ENCODE measurements at places on chromosomes 1 and 21.

GRCh38 chr1:19818324-19818723 is 3.2 kb upstream of the RNF186 start:
- no peak for DNase-seq

GRCh38 chr1:30801771-30802198 is 44.2 kb upstream of the LAPTM5 start:
- DNase-seq: peak; percentile 85

DNA sequence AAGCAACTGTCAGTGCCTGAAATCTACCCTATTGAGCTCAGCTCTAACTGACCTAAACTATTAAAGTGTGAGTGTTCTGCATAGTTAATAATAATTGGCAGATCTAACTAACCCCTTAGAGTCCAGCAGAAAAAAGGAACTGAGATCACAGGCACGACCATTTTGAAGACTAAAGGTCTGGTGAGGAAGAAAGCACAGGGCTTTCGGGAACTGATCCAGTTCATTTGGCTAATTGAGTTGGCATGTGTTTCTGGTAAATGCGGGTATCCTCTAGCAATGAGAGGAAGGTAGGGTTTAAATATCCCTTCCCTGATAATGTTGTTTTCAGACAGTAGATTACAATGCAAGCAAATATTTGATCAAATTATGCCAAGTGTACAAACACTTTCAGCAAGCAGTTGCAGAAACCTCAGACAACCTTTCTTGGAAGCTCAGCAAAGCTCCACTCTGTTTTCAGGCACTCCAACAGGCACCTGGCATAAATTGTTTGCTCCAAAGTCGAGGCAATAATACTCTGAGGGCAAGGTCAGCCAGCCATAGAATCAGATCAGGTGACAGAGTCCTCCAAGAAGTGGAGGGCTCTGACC is 100.8 kb downstream of the KCNK1 start:
- peak; percentile 97 for DNase-seq

DNA sequence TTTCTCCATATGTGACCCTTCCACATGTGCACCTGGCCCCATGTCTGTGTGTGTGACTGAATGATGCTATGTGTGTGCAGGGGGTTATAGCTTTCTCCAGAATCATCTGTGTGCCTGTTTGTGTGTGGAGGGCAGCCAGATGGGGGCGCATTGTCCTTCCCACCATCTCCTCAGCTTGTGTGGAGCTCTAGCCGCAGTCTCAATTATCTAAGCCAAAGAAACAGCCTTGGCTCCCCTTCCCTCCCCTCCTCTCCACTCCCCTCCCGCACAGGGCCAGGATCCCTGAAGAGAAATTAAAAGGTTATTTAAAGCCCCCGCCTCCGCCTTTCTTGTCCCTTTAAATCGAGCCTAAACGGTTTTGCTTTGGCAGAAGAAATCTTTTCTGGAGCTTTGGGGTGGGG is 1.8 kb upstream of the DMBX1 start:
- no peak for DNase-seq

DNA sequence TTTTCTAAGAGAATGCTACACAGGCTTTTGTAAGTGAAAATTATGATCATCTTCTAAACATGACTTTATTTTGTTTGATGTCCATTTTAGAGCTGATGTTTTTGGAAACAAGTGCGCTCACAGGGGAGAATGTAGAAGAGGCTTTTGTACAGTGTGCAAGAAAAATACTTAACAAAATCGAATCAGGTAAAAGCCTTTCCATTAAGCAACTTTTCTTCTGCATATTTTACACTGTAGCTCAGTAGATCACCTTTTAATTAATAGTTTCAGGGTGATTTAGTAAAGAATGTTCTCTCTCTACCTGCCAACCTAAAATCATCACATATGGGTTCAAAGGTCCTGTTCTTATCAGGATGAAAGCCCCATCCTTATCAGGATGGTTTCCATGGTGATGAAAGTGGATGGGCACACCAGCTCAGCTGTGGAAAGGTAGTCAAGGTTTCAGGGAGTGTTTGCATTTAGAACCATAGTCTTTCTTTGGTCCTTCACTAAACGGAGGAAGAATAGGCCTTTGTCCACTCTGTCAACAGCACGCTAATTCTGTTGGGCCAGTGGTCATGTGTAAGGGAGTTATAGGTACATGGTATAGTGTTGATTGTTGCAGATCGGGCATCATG is 28.1 kb downstream of the RAB4A start:
- no peak for DNase-seq

DNA sequence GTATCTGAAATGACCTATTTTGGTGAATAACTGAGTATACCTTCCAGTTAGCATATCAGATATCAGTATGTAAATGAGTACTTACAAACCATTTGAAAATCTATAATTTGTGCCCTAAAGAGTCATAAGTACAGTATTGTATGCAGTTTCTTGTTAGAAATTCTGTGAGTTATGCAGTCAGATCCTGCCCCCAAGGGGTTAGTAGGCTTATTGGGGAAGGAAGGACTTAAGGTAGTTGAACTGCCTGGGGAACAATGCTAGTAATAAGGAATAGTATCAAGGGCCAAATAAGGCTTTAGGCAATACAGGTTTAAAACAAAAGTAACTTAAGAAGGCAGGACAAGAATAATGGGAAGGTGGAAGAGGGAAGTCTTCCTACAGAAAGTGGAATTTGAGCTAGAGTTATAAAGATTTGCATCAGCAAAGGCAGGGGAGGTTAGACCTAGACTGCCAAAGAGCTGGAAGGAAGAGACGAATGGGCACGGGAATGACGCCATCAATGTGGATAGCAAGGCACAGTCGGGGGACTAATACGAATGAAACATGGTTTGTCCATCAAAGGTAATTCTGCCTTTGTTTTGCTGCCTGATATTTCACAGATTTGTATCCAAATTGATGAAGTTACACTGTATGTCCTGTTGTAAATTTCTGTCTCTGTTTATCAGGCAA is 182.9 kb upstream of the DPYD start:
- DNase-seq: no peak

DNA sequence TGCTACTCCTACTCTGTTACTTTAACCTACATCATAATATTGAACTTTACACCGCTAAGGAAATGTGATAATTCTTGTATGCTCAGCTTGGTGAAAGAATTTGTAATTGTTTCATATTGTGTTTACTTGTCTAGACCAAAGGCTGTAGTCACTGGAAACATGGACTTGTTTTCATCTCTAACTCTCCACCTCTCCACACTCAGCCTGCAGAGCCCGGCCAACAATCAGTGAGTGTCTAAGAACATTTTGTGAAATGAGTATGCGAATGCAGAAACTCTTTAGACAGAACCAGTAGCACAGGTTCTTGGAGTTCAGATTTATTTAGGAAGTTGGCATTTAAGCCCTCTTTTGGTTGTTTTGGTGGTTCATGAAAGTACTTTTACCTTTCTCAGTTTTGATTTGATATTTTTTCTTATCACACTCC is 3.2 kb upstream of the RWDD3 start:
- DNase-seq: no peak

- no peak for DNase-seq
Measured at GRCh38 chr1:24786191-24786590, 40.9 kb downstream of the CLIC4 start.

DNA sequence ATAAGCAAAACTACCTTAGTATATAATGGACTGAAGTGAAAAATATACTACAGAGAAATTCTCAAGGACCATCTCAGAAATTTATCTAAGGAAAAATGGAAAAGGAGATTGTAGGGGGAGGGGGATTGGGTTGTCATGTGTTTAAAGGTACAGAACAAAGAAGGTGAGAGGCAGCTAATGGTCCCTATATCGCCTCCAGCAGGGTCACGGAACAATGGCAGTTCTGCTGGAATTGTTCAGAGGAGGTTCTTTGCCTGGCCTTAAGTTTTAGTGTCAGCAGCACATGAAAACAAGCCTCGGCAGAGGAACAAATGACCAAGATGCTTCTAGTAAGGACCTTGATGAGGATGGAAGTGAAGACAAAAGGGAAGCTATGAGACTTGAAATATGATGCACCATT is 42.0 kb upstream of the RGS2 start:
- DNase-seq: no peak

GRCh38 chr1:20107796-20108195 is 11.5 kb downstream of the PLA2G2D start:
- no peak for DNase-seq

DNA sequence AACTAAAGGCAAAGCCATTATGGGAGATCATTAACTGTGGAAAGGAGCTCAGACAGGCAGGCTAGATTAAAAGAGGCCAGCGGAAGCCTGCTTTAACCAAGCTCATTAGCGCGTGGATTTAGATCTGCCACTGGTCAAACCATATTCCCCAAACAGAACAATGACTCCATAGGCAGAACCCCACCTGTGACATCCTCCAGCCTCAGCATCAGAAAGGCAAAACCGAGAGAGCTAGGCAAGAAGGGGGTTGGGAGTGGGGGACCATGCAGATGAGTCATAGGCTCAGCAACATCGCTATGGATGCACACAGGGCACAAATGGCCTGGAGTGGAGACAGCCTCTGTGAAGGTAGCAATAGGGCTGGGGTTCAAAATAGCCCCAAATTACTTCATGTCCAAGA is 20.6 kb downstream of the MKNK1 start:
- DNase-seq: no peak

GRCh38 chr1:193539731-193540459 is 353.5 kb upstream of the B3GALT2 start:
- DNase-seq: no peak

GRCh38 chr1:30673395-30673794 is 50.0 kb downstream of the MATN1 start:
- DNase-seq: no peak

GRCh38 chr1:229027158-229027557 is 243.8 kb upstream of the RAB4A start:
- no peak for DNase-seq

DNA sequence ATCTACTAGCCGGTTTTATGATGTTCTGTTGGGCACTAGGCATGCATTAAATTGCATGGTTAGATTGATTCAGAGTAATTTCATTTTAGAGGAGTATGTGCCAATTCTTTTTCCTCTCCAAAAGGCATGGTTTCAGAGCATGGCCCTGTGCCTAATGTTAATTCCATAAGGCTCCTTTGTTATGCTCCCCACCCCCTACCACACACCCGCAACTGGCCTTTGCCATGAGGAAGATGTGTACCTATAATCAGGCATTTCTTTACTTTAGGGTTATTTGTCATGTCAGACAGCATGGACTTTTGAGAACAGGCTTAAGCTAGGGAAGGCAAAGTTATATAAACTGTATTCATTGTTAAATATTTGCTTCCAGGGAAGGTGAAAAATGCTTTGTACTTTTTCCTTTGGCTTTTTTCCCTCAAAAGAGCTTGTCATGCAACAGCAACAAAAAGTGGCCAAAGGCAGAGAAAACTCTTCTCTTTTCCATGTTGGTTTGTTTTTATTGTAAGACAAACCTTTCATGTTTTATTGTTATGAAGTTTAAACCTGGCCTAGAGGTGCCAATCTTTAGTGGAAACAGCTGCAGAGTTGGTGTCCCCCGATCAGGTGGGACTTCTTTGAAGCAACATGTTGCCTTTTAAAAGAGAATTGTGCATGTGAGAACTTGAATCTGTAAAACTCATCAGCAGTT is 24.3 kb upstream of the NBL1 start:
- no peak for DNase-seq

DNA sequence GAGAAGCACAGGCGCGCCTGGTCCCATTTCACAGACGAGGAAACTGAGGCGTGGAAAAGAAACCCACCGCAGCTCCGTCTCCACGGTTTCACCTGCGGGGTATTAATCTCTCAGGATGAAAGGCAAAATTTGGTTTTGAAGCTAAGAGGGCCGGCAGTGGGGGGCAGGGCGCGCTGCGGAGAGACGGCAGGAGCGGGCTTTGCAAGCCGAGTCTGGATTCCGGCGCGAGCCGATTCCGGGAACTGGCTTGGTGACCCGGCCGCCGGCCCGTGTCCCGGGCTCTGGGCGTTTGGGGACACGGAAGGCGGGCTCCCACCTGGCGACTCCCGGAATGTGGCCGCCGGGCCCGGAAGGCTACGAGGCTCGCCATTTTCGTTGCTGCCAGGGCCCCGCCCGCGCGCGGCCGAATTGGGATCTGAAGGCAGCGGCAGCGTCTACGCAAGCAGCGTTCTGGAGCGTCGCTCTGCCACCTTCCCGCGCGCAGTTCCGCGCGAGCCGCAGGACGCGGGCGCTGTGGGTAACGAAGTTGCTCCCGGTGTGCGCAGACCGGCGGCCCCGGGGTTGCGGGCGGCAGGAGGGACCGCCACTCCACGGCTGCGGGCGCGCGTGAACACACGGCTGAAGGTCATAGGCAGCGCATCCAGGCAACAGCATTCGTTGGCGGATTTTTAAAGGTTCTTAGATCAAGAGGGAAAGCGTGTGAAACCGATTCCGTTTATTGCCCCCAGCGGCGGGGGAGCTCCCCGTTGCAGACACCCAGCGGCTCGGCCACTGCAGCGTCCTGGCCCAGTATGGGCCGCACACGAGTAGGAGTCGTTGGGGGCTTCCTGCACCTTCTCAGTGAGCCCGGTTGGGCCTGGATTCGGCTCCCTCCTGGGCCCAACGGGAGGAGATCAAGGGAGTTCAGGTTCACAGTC is 5.4 kb upstream of the PRDM16 start:
- DNase-seq: no peak

- no peak for DNase-seq
Measured at GRCh38 chr1:18021242-18021641, 86.4 kb upstream of the IGSF21 start.

DNA sequence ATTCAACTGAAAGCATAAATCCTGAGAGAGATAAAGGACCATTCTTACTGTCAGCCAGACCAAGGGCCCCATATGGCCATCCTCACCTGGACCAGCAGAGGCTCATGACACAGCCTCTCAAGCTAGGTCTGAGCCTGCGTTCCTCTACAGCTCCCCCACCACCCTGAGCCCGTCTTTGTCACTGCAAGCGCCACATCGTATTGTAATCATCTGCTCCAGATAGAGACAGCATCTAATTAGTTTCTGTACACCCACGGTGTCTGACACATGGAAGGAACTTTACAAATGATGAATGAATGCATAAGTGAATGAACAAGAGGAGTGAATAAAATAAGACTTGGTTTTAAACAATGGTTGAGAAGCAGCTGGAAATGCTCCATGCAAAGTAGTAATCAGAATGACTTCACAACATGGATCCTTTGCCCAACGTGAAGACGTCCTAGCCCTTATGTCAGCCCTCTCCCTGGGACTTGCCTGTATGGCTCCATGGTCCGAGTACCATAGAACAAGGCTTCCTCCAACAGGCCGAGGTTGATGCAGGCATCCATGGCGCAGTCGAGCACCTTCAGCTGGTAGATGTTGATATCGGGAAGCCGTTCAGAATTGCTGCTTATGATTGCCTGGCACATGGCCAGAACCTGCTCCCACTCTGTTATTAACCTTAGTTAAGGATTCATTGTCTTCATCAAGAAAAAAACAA is 648.9 kb downstream of the SMYD3 start:
- no peak for DNase-seq

- no peak for DNase-seq
Measured at GRCh38 chr1:231527586-231528171, 790 bp upstream of the TSNAX start.

- DNase-seq: no peak
Measured at GRCh38 chr1:210251680-210252490, 19.3 kb downstream of the SERTAD4 start.

- DNase-seq: no peak
Measured at GRCh38 chr1:24727501-24728216, 17.6 kb upstream of the CLIC4 start.

- DNase-seq: no peak
Measured at GRCh38 chr1:206635978-206636345, 626 bp downstream of the DYRK3 start.

- DNase-seq: no peak
Measured at GRCh38 chr1:155884982-155885381, 25.6 kb downstream of the SYT11 start.

- no peak for DNase-seq
Measured at GRCh38 chr1:1489231-1489630, 17.7 kb downstream of the ATAD3B start.
